ENCODE measurements at places on chromosomes 1 and 21.

DNA sequence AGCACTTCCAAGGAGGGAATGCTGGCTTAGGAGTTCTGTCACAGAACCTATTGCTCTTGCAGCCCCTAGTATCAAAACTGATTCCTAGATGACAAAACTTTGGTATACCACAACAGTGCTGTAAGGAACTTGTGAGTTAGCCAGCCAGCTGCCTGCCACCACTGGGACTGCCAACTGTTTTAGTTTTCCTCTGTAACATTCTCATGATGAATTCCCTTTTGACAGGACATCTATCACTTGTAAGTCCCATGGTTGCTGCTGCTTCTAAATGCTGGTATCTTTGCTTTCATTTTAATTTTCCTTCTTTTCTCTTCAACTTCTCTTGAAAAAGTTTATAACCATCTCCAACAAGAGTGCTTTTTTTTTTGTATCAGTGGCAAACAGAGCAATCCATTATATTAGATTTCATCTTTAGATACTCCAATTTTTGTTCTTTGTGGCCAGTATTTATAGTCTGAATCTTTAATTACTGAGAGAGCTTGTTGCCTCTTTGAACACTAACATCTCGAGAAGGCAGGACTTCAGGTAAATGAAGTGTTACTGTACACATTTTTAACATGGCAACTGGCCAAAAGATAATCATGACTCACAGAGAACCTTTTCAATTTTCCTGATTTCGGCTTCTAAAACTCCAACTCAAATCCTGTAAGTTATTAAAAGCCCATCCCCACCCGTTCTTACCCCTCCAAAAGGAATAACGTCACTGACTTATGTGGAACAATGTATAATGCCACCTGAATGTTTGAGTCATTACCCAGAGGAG is 19.8 kb downstream of the DBT start:
- DNase-seq: no peak

- no peak for DNase-seq
Observed at GRCh38 chr1:100249155-100249536, 488 bp downstream of the DBT start.

- no peak for DNase-seq
Observed at GRCh38 chr21:43348801-43349261, 78.1 kb downstream of the SIK1 start.

DNA sequence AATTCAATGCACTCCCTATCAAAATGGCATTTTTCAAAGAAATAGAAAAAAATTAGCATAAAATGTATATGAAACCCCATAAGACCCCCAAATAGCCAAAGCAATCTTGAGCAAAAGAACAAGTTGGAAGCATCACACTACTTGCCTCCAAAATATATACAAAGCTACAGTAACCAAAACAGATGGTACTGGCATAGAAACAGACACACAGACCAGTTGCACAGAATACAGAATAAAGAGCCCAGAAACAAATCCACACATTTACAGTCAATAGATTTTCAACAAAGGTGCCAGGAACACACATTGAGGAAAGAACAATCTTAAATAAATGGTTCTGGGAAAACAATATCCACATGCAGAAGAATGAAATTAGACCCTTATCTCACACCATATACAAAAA is 350.8 kb downstream of the DSCAM start:
- DNase-seq: no peak

DNA sequence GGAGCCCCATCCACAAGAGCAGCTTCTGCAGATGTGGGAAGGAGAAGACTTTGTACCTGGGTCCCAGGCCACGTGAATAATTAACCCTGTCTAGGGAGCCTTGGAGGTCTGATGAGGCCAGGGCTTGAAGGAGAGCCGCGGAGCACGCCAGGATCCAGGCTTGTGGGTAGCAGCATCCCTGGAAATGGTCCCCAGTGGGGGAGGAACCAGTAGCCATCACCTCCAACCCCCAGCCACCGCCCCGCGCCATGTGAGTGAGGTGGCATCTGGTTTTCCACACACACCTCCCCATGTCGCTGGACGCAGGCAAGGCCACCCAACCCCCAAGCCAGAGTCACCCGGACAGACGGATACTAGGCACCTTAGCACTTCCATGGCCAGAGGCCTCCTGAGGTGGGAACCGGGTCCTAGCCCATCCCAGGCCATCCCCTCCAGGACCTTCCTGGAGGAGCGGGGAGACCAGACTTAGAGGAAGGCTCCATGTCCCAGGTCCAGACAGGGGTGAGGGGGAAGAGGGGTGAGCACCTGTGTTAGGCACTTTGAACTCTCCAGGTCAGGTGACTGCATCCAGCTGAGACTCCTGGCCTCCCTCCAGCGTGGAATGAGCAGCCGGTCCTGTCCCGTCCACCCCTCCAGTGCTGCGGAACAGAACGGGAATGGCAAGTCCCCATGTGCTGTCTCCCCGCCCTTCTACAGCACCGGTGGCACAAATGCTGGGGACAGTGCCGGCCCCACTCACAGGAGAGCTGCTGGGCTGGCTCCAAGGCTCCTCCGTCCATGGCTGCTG is 53.2 kb downstream of the RIPK4 start:
- DNase-seq: no peak
